ENCODE measurements at places on chromosomes 5 and 9.

- DNase-seq = peak; percentile 30
Measured at GRCh38 chr9:120438836-120439546, 141.0 kb downstream of the CDK5RAP2 start.

GRCh38 chr5:139188558-139189270 lies 9.5 kb downstream of the SIL1 start:
- no peak for DNase-seq

DNA sequence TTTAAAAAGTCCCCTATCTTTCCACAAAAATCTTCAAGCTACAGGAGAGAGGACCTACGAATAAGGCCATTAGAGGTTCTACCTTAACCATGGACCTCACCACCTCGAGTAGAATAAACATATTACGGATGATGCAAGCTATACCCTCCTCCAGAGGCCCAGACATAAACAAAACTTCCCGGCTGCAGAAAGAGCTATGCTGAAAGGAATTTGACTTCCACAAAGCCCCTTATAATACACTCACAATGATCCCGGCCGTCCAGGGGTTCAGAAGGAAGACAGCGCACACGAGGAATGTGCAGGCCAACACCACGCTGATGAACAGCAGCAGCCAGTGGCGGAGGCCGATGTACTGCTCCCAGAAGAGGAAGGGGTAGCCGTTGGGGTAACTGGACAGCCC lies 59.0 kb downstream of the PTCH1 start:
- no peak for DNase-seq

GRCh38 chr9:98168941-98169488 lies 23.4 kb downstream of the CORO2A start:
- no peak for DNase-seq

DNA sequence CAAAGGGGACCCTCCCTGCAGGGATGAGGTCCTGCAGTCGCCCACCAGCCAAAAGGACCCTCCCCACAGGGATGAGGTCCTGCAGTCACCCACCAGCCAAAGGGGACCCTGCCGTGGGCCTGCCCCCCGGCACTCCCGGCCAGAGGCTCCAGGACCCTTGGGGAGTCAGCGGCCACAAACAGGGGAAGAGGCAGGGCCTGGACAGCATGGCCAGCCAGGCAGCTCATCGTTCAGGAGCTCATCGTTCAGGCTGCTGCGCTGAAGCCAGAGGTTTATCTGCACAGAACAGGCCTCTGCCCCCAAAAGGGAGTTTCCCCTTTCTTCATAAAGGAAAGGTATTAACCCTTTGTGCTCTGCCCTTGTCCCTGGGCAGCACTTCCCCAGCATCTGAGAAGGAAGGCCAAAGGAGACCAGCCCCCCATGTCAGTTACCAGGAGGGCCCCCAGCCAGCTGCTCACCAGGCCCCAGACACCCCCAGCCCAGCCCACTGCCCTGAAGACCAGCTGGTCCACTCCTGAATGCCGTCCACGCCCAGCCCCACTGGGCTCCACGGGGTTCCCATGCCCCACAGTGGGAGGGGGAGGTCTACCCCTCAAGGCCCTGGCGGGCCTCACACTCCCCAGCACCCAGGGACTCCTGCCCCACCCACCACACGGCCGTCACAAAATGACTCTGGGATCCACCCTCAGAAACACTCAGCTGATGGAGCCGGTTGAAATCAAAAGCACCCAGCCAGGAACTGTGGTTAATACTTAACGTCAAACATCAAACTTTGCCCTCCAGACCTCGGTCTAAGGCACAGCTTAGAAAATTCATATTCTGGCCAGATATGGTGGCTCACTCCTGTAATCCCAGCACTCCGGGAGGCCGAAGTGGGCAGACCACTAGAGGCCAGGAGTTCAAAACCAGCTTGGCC lies 6.3 kb downstream of the SLC12A7 start:
- DNase-seq = no peak

DNA sequence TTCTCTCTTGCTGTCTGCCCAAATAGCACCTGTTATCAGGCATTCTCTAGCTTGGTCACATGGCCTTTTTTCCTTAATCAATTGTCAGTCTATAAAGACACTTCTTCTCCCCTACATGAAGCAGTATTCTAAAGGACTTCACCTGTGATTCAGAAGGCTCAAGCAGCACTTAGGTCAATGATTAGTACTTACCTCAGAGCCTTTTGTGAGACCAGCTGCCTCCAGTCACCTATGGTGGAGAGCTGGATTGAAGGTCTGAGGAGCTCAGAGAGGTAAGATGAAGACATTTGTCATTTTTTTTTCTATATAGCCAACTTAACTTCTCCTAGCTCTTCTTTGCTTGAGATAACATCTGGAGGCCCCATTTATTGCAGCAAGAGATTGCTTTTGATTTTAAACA lies 278.3 kb upstream of the PCSK5 start:
- no peak for DNase-seq

DNA sequence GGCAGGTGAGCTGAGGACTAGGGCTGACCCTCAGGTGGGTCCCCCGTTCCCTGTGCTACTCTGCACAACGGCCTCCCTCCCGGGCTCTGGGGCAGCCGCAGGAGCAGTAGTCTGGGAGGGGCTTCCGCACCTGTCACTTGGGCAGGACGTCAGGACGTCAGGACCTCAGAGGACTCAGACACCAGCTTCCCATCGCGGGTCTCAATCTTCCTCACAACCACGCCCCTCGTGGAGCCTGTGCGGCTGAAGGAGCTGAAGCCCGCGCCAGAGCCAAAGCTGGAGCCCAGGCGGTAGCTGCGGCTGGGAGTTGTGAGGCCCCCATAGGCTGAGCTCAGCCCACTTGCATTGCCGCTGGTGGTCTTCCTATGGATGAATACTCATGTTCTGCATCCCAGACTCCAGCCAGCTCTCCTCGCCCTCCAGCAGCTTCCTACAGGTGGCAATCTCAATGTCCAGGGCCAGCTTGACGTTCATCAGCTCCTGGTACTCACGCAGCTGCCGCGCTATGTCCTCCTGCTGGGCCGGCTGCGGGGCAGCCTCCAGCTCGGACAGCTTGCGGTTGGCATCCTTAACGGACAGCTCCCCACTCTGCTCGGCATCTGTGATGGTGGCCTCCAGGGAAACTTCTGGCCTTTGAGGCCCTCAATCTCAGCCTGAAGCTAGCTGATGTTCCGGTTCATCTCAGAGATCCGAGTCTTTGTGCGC lies 381.4 kb upstream of the RGMB start:
- DNase-seq = no peak

DNA sequence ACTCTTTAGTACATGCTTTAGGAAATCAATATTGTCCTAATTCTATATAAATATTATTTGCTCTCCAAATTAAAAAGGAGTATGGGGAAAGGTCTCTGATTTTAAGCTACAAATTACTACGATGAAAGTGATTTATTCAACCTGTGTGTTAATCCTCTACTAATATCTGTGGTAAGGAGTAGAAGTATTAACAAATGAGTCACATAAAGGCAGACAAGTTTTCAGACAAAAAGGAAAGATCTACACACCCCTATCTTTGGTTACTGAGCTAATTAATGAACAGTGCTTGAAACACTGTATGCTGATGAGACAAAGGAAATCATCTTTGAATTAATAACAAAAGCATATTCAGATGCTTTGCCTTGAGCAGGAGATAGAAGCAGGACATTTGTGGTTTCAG lies 15.9 kb downstream of the LOX start:
- no peak for DNase-seq

DNA sequence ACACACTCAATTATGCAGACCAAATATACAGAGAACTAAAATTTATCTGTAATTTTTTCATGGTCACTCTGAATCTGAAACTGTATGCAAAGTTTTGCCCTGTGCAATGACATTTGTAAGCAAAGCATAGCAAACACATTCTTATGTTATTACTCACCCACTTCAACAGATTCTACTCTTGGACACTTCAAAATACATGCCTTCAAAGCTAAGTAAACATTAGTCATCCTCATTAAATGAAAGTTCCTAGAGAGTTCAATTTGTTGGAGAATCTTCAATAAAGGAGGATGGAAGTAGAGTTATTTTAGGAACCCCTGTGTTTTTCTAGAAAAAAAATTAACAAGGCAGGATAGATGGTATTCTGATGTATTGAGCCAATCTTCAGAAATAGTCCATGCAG lies 639.7 kb upstream of the C9orf72 start:
- DNase-seq = peak; percentile 81

DNA sequence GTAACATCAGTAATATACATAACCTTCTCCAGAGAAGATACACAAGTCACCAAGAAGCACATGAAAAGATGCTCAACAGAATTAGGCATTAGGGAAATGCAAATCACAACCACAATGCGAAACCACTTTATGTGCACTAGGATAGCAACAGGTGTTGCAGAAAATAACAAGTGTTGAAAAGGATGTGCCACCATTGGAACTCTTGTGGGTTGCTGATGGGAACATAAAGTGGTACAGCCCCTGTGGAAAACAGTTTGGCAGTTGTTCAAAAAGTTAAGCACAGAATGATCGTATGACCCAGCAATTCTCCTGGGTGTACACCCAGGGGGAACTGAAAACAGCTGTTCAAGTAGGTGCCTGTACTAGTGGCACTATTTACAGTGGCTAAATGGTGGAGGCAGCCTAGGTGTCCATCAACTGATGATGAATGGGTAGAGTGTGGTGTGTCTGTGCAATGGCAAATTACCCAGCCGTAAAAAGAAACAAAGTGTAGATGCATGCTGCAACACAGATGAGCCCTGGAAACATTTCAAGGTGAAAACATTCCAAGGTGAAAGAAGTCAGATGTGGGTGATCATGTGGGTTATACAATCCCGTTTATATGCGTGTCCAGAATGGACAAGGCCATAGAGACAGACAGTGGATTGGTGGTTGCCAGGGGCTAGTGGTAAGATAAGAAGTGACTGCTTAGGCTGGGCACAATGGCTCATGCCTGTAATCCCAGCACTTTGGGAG lies 27.2 kb downstream of the CCDC69 start:
- DNase-seq = no peak

- no peak for DNase-seq
Measured at GRCh38 chr5:111834926-111835599, 78.1 kb upstream of the NREP start.

- DNase-seq = no peak
Measured at GRCh38 chr5:138533973-138534941, 8.8 kb downstream of the ETF1 start.

- DNase-seq = peak; percentile 80
Measured at GRCh38 chr9:131349881-131350563, 43.9 kb upstream of the PRRC2B start.

DNA sequence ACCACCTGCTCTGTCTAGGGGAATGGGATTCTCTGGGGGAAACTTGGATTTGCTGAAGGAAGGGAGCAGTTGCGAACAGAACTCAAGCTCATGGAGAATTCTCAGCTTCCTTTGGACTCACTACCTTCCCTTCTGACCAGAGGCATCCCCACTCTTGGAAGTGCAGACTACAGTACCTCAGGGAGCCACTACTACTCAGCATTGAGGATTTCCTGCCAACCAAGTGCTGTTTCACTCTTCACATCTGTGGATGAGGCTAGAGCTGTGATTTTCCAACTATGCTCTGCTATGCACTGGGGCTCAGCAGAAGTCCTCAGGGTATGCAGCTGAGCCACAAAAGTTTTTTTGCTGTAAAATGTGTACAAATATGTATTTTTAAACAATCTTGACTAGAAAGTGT lies 43.9 kb downstream of the MACROH2A1 start:
- DNase-seq = peak; percentile 33

- peak; percentile 89 for DNase-seq
Measured at GRCh38 chr5:138448481-138449398, 9.9 kb downstream of the REEP2 start.

GRCh38 chr5:120093178-120093577 lies 370.9 kb upstream of the PRR16 start:
- DNase-seq = no peak

- DNase-seq = no peak
Measured at GRCh38 chr5:159657298-159657697, 259.0 kb upstream of the ADRA1B start.

GRCh38 chr5:134098690-134099089 lies 15.8 kb upstream of the TCF7 start:
- no peak for DNase-seq

DNA sequence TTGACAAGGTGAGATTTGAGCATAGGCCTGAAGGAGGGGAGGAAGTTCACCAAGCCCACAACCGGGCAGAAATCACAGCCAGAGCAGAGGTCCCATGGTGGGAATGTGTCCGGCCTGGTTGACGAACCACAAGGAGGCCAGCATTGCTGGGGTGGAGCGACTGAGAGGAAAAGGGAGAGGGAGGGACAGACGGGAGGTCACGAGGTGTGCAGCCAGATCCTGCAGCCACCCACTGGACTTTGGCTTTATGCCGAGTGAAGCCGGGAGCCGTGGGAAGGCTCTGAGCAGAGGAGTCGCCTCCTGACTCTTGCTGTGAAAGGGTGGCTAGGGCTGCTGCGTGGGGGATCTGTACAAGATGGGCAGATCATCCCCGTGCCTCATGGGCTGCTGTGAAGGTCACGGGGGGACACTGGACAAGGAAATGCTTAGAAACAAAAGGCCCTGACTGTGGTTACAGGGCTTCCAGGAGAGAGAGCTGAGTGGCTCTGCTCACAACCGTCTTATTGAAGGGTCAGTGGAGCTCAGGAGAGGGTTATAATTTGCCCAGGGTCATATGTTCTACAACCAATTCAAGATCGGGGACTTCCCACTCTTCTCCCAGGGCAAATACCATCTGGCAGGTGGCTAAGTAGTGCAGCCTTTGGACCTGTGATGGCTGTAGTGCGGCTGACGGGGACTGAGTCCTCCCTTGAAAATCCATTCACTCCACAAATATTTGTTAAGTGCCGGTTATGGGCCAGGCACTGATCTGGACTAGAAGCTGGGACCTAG lies 15.6 kb upstream of the CD74 start:
- DNase-seq = no peak

DNA sequence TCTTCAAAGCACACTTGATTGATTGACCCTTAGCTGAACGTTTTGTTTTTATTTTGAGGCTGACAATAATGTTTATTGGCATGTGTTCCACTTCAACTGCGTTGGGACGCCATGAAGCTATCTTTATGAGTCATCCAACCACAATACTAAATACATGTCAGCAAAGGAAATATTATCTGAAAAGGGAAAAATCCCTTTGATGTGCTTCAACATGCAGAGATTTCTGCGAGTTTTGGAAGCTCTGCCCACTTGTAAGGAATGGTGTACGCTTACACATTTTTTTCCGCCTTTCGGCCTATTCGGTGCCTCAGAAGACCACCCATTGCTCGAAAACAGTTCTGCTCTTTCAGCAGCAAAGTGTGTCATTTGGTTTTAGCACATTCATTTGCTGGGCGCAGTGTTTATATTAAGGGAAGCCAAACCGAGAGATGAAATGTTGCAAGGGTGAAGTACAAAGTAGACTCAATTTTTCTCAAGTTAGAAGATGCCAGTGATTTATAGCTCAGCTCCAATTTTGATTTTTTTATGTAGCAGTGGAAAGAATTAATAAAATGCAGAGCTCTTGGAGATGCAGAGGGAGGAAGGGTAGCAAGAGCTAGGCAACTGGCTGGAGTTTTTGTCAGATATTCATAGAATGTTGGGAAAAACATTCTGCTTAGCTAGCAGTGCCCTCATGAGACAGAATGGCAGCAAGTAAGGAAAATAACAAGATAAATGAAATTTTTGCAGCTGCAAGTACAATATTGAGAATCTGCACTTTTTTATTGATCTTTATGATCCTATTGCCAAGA lies 68.9 kb downstream of the PRDM6 start:
- peak; percentile 79 for DNase-seq

GRCh38 chr9:108528231-108528630 lies 327.6 kb downstream of the ACTL7B start:
- no peak for DNase-seq
